ENCODE measurements at places on chromosomes 5 and 9. TPM values are rescaled to one million over a fixed set of nuclear protein-coding genes. Genes with fewer than 3 reads are reported as not detected.
A peak's percentile ranks its signal among the peaks of the same experiment; 100 is the strongest.

DNA sequence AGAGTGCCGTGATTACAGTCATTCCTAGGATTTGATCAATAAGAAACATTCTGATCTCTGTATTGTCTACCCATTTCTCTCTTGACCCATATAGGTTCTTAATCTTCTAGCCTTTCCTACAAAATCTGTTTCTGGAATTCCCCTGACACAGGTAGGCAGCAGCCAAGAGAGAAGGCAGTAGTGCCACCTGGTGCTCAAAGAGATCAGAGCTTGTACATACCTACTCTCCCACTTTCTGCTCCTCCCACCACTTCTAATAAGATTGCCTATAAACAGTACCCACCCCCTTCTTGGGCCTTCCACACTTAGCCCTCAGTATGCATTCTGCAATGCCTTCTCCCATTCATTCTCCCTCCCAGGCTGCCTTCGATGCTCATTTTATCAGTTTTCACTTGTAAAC, 117.4 kb upstream of the RORB start:
- DNase-seq, result peak; percentile 85

- no peak for DNase-seq
Observed at GRCh38 chr9:89525446-89526374, 27.8 kb upstream of the SEMA4D start.

DNA sequence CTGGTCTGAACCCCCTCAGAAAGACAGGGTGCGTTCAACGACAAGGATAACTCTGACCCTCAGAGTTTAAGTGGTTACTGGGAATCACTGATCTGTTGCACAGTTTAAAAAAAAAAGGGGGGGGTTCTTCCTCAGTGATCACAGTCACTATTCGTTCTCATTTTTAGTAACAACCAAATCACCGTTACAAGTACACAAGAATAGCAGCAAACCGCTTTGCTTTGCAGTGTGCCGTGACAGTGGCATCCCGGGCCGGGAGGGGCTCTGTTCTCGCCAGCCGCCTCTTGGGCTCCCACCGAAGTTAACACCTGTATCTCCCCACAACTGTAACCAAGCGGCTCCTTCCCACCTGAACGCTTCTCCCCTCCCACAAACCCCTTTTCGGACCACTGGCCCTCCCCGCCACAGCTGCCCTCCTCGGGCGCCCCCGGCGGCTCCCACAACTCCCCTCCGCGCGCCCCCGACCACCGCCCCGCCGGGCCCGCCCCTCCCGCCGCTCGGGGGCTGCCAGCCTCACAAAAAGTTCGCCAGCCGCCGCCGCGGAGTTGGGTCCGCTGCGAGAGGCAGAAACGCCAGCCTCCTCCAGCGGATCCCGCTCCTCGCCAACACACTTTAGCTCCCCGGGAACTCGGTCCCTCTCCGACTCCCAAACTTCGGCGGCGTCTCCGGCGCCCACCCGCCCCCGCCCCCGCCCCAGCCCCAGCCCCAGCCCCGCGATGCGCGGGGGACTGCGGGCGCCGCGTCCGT, 1.2 kb downstream of the SSBP2 start:
- peak; percentile 84 for DNase-seq

GRCh38 chr5:139120521-139120920, 77.6 kb downstream of the SIL1 start:
- DNase-seq, result no peak

DNA sequence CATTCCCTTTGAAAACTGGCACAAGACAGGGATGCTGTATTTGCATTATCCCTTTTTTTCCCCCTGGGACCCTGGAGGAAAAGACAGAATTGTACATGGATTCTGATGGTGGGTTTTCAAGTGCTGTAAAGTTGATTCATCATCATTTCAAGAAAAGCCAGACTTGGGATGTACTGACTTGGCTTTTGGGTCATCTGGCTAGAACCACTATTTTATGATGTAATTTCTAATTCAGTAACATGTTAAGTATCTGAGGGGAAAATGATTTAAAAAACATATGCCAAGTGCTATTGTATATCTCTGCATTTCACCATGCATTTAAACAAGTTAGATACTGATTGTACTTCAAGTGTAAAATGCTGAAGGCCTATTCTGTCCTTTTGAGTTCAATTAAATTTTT, 15.2 kb upstream of the MAP3K1 start:
- no peak for DNase-seq

DNA sequence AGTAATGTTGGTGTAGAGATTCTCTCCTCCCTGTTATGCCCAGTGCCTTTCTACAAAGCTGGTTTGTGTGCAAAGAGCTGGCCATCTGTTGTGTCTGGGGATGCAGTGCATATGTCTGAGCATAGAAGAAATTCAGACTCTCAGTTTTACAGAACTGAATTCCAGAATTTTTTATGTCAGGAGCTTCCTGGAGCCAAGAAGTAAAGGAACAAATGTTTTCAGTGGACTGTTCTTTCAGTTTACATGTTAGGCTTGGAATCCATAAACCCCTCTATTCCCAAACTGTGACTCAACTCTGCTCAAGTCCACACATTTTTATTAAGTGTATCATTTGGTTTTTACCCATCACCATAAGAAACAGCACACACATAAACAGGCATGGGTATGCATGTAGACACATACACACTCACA, 366.0 kb downstream of the BRINP1 start:
- no peak for DNase-seq

- DNase-seq, result no peak
Observed at GRCh38 chr5:142836048-142836447, 65.9 kb downstream of the ARHGAP26 start.

ODF2 gene
- 48.7 TPM for total RNA-seq

F2RL1 gene
- total RNA-seq, result 13.4 TPM

TMEM171 gene
- total RNA-seq, result 0.74 TPM

CD180 gene
- not detected for total RNA-seq

ALDOB gene
- total RNA-seq, result 0.29 TPM

SPOUT1 gene
- 88.9 TPM for total RNA-seq

GAPT gene
- 0.13 TPM for total RNA-seq

NUTM2G gene
- total RNA-seq, result not detected

GPRIN1 gene
- total RNA-seq, result 4.9 TPM

IFNK gene
- total RNA-seq, result not detected

PCDHGB2 gene
- total RNA-seq, result 2.1 TPM

Data from endodermal cell (in vitro differentiated cells).